Stimulated activated CD4-positive, alpha-beta T cell treated with anti-CD3 and anti-CD28 coated beads, Interleukin-2, amount 100 ng/mL, for 24 hours (primary cell): ENCODE measurements at places on chromosomes 1 and 21.

DNA sequence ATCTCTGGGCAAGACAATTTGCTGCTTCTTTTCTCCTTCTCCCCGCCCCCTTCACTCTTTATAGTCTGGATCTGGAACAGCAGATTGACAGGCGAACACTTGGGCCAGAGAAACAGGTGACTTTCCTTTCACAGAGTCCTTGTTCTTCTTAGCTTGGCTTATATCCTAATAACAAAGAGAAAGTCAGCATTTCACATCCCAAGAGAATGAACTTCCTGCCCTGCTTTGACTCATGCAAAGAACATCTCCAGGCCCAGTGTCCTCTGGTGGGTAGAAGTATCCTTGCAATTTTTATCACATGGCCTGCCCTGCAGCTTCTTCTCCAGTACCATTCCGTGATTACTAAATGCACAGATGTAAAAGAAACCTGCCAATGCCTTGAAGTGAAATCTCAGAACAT is 764.4 kb downstream of the ADGRL2 start:
- DNase-seq = no peak

DNA sequence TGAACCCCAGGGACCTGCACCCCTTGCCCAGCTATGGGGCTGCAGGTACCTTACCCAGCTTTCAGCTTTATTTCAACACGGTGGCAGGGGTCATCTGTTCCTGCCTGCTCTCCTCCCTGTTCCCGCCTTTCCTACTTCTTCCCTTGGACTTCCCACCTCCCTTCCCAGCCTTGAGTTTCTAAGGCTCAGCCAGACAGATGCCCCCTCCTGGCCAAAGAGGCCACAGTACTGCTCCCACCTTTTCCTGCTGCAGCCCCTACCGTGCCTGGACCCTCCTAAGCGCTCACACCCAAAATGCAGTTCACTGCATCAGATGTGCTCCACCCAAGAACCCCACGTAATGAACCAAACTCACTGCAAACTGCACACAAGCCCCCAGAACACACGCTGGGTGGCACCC is 7.7 kb downstream of the NOC2L start:
- DNase-seq = no peak

- no peak for DNase-seq
Observed at GRCh38 chr1:114350731-114351445, 160.1 kb downstream of the TRIM33 start.

DNA sequence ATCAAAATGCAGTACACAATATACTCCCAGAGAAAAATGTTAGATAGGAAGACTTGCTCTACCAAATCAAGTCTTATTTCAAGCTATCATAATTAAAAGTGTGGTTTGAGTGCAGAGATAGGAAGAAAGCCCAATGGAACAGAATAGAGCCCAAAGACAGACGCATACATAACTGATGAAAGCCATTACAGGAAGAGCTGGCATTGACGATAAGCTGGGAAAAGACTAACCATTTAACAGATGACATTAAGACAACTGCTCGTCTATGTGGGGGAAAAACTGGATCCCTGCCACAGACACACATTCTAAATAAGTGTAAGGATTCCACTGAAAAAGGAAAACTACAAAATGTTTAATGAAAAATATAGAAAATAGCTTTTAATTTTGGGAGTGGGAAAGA is 85.5 kb downstream of the NGF start:
- no peak for DNase-seq

- no peak for DNase-seq
Observed at GRCh38 chr1:206699626-206700025, 14.9 kb downstream of the MAPKAPK2 start.

GRCh38 chr21:42467140-42467983 is 28.7 kb downstream of the RSPH1 start:
- no peak for DNase-seq

DNA sequence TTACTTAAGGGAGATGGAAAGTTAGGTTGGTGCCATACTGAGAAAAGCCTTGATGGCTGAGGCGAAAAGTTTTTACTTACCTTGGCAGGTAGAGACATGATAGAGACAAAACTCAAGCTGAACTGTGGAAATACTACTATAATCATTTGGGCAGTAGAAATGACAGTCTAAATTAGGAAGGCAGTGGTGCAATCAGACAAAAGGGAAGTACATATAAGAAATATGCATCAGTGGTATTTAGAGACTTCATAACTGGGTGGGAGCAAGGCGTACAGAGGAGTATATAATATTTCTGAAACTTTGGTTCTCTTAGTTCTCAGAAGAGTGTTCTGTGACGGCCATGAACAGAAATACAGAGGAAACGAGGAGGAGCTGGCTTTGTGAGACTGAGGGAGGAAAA is 2.4 kb upstream of the CEP350 start:
- no peak for DNase-seq

DNA sequence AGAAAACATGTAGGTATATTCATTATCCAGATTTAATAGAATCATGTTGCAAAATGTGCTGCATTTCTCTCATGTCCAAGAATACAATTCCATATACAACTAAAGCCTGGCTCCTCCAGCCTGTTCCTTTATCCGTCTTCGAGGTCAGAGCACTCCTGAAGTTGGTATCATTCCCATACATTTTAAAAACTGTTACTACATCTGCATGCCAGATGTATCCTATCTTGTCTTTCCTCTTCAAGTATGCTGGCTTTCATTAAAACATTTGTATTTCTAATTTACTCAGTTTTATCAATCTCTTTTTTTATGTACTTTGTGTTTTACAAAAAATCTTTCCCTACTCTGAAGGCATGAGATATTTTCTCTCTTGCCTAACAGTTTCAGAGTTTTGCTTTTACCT is 536.6 kb upstream of the USP24 start:
- DNase-seq = no peak

- DNase-seq = peak; percentile 62
Observed at GRCh38 chr1:160567858-160568682, 11.2 kb downstream of the CD84 start.

GRCh38 chr21:41960386-41960785 is 6.6 kb upstream of the C2CD2 start:
- DNase-seq = no peak

DNA sequence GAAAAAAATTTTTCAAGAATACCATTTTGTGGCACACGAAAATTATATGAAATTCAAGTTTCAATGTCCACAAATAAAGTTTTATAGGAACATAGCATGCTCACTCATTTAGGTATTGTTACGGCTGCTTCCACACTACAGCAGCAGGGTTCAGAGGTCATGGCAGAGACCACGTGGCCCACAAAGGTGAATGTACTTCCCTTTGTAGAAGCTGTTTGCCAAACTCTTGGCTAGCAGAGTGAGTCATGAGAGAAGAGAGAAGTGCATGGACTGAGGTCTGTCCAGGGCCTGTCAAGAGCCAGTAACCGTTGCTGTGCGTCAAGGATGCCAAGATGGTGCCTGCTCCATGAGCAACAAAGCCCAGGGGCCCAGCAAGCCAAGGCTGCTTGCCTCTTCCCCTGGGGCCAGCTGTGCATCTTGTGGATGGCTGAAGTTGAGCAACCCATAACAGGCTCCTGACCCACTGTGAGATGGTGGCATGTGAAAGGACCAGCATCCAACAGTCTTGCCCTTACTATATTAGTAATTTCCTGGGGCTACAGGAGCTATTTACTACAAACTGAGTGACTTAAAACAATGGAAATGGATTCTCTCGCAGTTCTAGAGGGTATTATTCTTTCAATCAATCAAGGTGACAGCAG is 64.8 kb upstream of the ATP5PO start:
- no peak for DNase-seq

- peak; percentile 24 for DNase-seq
Observed at GRCh38 chr1:149995927-149996326, 14.6 kb downstream of the OTUD7B start.

DNA sequence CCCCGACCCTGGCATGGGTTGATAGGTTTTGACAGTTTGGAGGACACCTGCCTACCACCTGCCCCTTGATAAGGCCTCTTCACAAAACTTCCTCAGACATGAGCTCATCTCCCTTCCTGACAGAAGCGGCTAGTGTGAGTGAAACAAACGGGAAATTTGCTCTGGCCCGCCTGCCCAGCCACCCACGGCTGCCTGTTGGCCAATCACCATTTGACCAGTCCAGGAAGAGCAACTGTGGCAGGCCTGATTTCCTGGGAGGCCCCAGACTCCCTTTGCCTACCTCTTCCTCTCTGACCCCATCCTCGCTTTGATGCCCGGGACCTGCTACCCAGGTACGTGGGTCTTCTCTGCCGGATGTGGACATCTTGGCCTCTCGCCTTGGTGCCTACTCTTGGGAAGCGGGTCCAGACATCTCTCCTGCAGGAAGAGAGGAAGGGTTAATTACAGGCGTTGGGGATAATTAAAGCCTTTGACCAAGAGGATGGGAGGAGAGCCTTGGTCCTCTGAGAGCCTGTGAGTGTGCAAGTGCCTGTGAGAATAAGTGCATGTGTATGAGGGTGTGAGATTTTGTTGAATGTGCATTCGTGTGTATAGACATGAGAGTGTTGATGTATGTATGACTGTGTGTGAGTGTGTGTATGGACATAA is 1.1 kb upstream of the EPHA2 start:
- DNase-seq = no peak

DNA sequence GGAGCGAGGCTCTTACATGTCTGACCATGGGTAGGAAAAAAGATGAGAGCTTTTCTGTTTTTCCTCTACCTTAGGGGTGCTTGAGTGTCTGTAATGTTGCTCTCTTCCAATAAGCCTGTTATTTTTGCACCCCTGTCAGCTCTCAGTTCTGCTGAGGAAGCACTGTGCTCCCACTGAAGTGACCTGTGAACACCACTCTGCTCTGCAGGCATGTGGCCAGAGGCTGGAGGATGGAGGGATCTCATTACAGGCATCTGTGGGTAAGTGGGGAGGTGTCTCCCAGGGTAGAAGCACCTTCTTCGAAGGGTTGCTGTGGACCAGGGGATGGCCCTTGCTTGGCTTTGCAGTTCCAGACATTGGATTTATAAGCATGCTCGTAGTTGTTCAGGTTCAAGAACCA is 56.8 kb upstream of the RBM15 start:
- no peak for DNase-seq

GRCh38 chr1:68228851-68229250 is 3.5 kb downstream of the WLS start:
- no peak for DNase-seq

- no peak for DNase-seq
Observed at GRCh38 chr1:6955357-6956094, 170.3 kb downstream of the CAMTA1 start.

- DNase-seq = peak; percentile 95
Observed at GRCh38 chr1:42924082-42924850, 34.4 kb downstream of the SLC2A1 start.

DNA sequence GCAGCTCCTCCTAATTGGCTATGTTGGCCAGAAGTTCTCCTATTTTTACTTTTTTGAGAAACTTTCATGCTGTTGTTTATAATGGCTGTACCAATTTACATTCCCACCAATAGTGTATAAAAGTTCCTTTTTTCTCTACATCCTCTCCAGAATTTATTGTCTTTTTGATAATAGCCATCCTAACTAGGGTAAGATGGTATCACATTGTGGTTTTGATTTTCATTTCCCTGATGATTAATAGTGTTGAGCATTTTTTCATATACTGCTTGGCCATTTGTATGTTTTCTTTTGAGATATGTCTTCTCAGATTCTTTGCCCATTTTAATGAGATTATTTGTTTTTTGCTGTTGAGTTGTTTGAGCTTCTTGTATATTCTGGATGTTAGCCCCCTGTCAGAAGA is 46.8 kb downstream of the NTMT2 start:
- no peak for DNase-seq
